ENCODE measurements at places on chromosomes 7 and 10.
A peak's percentile ranks its signal among the peaks of the same experiment; 100 is the strongest.

DNA sequence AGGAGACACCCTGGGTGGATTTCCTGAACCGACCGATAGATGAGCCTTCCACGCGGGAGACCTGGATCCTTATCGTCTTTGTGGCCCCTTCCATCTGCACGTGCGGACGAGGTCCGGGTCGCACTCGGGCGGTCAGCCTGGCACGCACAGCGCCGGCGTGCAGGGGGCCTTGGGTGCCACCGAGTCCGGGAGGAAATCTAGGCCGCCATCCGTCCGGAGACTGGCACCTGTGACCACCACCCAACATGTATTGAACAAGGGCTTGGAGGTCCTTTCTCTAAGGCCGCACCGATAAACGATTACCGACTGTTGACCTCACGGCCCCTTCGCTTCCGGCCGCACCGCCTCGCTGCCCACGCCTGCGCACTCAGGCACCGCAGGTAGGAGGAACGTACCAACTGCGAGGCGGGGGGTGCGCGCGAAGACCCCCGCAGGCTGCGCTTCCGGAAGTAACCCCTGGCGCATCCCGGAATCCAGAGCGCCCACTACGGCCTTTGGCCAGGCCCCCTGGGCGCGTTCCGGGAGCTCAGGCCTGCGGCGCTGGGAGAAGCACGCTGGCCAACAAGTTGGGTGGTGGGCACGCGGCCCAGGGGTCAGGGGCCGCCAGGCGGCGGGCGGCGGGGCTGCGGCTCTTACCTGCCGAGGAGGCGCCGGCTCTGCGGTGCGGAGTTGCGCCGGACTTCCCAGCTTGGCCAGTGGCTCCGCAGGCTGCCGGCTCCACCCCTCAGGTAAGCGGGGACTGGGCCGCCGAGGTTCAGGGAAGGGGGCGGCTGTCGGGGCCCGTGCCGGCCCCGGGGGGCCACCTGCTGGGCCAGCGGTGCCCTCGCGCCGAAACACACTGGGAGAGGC lies at the start of the genes ACTR3C and LRRC61:
TSS of gene ACTR3C (minus strand) at position 713 of the 849 bp plus-strand sequence. CDS start 28,249 bp downstream, outside the sequence.
TSS of gene LRRC61 (plus strand) at position 523 of the 849 bp plus-strand sequence. CDS start 13,507 bp downstream, outside the sequence.
- DNase-seq = peak; percentile 51

DNA sequence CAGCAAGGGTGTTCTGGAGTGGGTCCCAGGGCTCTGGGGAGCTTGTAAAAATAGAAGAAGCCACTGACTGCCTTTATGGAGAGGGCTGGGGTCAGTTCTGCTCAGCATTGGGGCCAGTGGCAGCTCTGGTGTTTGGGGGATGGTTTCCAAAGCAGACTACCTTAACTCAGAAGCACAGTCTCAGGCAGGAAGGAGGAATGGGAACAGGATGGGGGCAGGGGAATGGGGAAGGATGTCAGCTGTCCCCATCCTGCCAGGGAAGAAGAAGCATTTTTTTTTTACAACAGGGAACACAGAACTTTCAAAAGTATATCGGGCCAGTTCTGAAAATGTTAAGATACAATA lies 28.8 kb downstream of the TSPAN15 start:
- DNase-seq = no peak

- DNase-seq = peak; percentile 71
Observed at GRCh38 chr7:54788664-54789063, 29.7 kb upstream of the SEC61G start.

DNA sequence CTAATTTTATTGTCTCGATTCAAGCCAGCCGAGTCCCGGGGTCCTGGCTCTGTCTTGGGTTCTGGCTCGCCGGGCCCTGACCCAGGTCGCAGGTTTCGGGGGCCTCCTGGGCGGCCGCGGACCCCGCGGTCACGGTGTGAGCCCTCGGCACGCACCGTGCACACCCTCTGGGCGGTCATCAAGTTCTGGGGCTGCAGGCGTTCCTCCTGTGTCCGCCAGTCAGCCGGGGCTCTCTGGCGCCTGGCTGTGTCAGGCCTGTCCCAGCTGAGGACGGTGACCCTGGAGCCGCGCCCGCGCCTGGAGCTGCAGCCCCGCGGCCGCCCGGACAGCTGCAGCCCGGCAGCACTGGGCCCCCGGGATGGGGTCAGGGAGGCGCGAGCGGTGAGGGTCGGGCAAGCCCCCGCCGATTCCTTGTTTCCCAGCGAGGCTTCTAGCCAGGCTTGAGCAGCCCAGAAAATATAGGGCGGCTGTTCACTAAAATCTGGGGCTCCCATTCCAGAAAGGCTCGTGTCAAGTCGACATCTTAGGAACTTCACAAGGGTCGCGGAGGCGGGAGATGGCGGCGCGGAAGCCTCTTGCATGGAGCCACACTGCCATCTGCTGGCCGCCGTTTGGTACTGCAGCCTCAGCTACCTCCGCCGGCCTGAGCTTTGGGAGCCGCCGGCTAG lies 4.2 kb upstream of the HOXA7 start:
- peak; percentile 95 for DNase-seq

DNA sequence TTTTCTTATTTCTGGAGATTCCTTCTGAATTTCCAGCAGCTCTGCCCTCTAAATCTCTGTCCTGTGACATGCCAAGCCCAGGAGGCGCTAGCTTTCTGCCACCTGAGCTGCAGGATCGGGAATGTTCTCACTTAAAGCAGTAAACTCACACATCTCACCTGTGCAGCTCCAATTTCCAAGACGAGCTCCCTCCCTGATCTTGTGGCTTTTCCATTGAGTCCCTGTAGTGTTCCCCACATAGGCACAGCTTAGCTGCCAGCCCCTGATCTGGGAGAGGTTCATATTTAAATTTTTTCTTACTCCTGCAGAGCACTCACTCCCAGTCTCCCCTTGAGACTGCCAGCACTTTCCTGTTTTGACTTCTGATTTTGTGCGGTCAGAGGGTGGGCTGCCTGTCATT lies 479.3 kb downstream of the GLRX3 start:
- no peak for DNase-seq

DNA sequence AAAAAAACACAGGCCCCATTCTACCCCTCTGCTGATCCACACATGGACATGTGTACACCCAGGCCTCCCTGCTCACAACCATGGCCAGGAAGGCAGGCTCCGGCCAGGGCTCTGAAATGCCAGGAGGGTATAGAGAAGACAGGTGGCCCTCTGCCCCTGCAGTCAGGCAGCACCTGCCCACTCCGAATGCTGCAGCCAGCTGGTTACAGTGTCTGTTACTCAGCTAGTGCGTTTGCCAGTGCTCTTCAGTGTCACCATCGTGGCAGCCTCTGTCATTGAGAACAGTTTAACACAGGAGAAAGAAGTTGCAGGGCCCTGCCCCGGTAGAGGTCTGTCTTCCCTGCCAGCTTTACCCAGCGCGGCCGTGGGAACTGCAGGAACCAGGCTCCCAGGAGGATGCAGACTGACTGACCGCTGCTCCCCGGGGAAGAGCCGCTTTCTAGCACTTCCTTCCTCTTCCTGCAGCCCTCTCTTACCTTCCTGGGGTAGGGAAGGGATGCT lies 128.8 kb upstream of the FAM20C start:
- DNase-seq = no peak

DNA sequence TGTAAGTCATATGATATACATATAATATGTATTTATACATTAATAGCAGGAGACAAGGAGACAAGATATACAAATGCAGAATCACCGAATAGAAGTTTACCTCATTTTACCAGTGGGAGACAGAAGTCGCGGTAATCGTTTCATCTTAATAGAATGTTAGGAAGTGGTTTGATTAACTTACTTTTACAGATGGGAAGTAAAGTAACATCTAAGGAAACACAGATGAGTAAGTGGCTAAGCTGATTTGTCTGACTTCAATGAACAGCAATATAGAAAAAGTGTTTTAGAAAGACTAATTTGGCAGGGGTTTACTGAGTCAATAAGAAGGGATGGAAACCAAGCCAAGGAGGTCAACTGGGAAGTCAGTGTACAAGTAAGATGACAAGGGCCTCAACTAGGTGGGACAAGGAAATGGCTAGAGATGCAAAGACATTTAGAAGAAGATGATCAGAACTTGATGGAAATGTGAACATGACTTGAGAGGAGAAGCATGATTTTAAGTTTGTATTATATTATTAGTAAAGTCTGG lies 36.2 kb upstream of the FAM133B start:
- no peak for DNase-seq

GRCh38 chr7:130814778-130815335 lies 80.8 kb upstream of the KLF14 start:
- peak; percentile 42 for DNase-seq

DNA sequence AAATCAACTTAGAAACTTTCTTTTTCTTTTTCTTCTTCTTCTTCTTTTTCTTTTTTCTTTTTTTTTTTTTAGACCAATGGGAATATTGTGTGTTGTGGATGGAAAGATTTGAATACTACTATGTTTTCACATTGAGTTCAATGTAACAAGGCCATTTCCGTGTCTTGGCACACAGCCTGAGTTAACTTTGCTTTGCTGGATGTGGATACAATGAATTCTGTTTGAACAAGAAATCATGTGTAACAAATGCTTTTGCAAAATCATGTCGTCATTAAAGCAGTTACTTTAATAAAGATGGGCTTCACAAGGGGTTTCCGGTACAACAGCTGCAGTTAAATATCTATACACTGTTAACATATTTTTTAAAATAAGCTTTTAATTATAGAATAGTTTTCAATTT lies 13.5 kb upstream of the ENTPD1 start:
- DNase-seq = peak; percentile 14

Data from common myeloid progenitor, CD34-positive (primary cell).